Omental fat pad (tissue), 4 donors: ENCODE measurements at places on chromosomes 7 and 10.

- no peak for DNase-seq
These were observed 70.2 kb downstream of the AHCYL2 start for GRCh38 chr7:129295015-129295423.

- DNase-seq = no peak
These were observed 20.8 kb upstream of the GGCT start for GRCh38 chr7:30525429-30525828.

DNA sequence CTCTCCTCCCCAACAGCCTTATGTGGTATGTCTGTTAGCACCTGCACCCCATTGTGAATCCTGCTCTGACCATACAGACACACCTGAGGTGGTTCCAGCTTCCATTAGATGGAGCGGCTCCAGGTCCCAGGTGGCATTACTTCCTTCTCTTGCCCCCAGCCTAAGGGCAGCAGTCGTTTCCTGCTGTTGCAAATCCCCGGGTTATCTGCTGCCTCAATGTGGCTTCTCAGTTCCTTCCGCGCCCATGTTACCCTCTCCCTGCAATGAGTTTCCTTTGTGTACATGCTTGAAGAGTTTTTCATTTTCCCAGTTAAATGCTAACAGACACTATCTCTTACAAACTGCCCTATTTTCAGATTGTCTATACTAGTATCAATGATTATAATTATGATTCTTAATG is 62.8 kb upstream of the PRKCQ start:
- no peak for DNase-seq

DNA sequence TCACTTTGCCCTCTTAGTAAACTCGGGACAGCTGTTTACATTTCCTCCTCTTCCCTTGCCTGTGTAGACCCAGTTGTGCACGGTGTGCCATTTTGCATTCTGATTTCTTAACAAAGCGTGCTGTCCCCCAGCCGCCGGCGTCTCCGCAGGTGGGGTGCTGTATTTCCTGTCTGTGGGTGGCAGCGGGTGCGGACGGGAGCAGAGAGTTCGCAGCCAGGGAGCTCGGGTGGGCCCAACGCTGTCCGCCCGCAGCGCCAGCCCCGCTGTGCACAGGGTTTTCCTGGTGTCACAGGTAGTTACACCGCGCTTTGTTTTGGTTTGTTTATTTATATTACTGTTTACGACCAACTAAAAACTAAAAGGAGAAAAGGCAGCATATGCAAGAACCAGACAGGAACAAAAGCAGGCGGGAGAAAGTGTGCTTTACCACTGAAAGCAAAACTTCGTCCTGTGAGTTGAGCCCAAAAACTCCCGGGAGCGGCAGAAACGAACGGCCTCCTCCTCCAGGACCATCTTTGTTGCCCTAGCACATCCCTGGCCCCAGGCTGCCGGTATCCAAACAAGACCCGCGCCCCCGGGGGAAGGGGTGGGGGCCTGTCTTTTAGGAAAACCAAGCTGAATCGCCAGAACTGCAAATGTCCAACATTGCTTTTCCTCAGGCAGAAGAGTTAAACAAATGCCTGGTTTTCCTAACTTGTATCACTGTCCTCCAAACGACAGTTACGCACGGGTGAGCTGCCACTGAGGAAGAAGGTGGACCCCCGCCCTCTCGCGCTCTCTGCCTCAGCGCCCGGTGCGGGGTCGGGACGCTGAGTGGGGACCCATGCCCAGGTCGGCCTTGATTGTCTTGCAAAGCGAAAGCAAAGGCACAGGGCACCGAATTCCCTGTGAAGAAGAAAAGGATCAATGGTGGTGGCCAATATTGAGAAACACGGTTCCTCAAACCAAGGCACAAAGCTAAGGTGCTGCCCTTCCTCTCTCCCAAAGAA is 45.9 kb upstream of the DRGX start:
- DNase-seq = no peak

DNA sequence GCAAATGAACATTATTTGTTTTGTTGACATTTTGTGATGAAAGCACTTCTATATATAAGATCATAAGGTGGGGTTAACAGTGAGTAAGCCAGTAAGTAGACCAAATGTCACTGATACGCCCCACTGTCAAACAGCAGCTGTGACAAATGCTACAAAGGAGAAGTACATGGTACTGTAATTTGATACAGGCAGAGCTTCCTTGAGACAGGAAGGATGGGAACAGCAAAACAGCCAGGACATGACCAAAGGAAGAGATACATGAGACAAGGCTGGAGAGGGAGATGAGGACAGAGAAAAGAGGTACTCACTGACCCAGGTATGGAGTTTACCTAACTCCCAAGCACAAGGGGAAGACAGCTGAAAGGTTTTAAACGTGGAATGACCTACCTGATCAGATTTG is 127.0 kb downstream of the SRPK2 start:
- DNase-seq = no peak

DNA sequence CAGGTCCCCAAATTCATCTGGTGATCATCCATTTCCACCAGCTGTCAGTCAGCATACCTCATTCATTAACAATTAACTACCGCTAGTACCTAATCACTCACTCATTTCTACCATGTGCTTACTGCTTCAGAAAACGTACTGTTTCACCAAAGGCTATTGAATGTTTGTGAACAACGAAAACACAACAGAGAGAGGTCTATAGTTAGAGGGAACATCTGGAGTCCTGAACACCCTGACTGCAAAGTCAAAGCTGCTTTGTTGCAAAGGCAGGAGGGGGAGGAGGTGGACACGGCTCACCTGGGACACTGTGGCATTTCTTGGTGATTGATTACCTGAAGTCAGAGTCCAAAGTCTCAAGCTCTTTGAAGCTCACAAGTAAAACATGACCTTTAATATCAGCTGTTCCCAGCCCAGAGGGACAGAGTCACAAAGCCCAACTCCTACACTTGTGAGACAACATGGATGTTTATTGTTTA is 342.3 kb upstream of the ADARB2 start:
- DNase-seq = no peak

DNA sequence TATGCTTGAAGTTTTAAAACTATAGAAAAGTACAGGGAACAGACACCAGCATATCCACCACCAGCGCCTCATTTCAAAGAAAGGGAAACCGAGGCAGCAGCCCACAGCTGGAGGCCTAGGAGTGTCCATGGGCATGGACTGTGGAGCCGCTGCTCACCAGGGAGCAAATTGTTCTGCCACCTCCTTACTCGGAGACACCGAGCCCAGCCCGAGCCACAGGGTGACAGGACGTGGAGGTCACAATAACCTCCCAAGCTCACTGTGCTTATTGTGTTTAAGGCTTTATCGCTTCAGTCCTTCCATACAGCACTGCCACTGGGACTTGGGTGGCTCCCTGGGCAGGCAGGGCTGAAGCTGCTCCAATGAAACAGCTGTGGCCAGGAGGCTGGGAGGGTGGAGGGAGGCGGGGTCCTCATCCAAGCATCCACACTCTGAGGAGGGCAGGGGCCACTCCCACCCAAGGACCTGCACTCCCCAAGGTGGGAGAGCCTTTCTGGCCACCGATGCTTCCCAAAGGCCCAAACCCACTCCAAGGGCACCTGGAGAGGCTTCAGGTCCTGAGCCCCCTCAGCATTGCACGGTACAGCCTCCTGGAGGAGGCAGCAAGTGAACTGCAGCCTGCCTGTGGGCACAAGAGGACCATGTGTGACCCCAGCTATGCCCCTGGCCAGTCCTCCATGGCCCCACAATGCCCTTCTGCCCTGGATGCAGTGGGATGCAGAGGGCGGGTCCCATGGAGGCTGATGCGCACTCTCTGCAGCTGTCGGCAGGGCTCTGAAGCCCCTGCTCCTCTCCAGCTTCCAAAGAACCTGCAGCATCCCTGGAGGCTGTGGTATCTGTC is 38.7 kb upstream of the RET start:
- no peak for DNase-seq
